HS-5 (cell line): ENCODE measurements at places on chromosomes 16 and 17.

DNA sequence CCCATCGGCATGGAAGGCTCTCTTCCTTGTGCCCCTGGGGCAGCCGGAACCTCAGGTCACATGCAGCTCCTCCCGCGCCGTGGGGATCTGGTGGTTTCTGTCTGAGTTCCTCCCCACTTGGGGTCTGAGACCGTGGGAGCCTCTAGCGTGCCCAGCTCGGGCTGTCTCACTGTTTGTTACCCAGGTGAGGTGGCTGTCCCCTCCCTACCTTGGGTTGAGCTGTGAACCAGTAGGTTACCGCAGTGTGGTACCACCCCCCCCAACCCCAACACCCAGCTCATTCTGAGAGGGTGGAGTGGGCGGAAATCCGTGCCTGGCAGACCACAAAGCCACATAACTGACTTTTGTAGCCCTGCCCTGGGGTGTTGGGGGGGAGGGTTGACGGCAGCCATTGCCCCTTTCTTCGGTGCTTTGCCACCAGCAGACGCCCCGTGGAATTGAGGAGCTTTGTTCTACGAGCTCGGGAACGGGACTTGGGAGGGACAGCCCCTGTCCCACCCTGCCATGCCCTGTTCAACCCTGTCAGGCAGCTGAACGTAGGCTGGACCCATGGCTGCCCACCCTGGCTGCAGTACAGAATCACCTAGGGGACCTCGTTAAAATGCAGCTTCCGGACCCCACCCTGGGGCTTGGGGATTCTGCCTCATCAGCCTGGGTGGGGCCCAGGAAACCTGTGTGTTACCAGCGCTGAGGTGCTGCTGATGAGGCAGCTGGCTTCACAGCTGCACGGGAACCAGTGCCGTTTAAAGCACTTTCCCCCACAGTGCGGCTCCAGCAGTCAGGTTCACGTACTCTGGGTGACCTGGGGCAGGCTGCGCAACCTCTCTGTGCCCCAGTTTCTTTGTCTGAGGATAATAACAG is 18.5 kb downstream of the RAP1GAP2 start:
- DNase-seq, result no peak

GRCh38 chr17:10088444-10088843 is 110.0 kb downstream of the GAS7 start:
- no peak for DNase-seq

GRCh38 chr16:22665803-22666202 is 148.2 kb upstream of the HS3ST2 start:
- no peak for DNase-seq

- DNase-seq, result peak; percentile 54
Observed at GRCh38 chr17:48333034-48333530, 96.9 kb downstream of the SKAP1 start.

- no peak for DNase-seq
Observed at GRCh38 chr16:74521691-74522090, 85.2 kb downstream of the GLG1 start.

- DNase-seq, result no peak
Observed at GRCh38 chr16:75078886-75079285, 37.7 kb downstream of the LDHD start.

DNA sequence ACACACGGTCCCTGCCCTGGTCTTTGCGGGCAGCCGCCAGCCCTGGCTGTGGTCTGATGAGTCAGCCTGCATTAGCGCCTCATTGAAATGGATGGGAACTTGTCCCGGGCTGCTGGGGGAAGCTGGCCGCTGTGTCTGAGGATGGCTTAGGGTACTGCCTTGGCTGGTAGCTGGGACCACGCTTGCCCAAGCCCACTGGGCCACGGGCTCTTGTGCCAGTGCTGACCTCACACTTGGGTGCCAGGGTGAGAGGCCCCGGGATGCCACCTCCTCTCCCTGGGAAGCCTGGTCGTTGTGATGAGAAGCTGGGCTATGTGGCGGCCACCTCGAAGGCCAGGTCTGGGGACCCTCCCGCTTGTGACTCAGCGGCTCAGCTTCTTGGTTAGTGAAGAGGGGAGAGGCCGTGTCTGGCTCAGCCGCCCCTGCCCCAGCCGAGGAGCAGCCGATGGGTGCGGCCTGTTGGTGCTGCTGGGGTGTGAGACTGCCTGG is 10.7 kb downstream of the CACNA1H start:
- DNase-seq, result no peak

- no peak for DNase-seq
Observed at GRCh38 chr16:84942786-84943185, 68.5 kb downstream of the ZDHHC7 start.

DNA sequence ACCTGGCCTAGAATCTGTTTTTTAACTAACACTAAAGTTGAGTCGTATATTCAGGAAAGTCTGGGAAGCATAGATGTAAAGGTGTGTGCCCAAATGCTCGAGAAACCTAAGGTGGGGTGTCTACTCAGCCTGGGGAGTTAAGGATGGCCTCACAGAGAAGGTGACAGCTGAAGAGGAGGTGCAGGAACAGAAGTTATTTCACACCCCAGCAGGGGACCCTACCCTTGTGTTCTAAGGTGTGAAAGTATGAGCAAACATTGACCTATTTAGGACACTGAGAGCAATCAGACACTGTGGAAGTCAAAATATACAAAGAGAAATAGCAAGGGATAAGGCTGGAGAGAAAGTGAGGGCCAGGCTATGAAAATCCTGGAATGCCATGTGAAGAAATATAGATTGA is 49.0 kb upstream of the DHX40 start:
- DNase-seq, result no peak

DNA sequence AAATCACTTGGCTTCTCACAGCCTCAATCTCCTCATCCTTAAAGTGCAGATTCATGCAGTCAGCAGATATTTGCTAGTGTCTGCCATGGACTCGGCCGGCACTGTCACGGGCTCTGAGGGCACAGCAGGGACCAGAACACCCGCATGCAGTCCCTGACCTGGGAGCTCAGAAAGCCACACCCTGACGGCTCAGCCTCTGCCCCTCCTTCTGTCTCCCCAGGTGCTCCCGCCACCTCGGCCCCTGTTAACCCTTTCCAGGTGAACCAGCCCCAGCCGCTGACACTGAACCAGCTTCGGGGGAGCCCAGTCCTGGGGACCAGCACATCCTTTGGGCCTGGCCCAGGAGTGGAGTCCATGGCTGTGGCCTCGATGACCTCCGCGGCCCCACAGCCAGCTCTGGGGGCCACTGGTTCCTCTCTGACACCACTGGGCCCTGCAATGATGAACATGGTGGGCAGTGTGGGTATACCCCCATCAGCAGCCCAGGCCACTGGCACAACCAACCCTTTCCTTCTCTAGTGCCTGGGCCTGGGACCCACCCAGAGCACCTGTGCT is 28.7 kb downstream of the B9D1 start:
- no peak for DNase-seq

GRCh38 chr17:8121681-8122421 is 2.1 kb downstream of the HES7 start:
- no peak for DNase-seq

DNA sequence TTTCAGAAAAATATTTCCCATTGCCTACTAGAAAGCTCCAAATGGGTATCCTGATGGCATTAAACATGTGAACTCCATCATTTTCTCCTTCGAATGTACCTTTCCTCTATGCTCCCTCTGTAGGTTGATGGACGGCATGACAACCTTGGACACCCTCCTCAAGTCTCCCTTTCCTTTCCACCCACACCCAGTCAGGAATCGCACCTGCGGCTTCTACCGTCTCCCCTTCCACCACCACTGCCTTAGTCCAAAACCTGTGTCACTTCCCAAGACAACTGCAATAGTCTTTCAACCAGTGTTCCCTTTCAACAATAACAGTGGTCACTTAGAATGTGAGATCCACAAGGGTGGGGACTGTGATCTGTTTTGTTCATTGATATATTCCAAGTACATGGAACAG is 233.1 kb upstream of the AXIN2 start:
- DNase-seq, result no peak

DNA sequence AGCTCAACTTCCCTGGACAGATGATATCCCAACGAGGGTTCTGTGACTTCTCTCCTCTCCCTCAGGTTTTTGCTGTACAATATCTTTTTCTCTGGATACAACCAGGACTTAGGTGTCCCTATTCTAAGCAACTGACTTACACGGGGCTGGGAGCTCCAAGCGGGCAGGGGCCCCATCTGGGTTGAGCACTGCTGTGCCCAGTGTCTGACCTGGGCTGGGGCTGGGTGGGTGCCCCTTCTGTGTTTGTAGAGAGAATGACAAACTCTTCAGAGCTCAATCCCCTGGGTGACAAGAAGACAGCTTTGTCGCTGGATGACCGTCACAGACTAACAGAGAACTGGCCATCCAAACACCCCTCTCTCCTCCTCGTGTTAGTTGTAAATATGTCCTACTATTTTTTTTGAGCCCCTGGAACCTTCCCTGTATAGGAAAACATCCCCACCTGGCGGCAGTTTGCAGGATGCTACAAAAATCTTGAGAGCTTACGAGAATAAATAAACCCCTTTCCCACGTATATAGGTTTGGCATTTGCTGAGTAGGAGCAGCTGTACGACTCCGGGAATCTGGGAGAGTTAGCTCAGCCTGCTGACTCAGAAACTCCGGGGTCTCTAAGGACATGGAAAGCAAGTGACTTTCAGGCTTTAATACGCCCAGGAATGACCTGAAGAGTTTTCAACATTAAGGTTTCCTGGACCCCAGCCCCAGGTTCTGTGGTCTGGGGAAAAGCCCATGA is 23.7 kb upstream of the RCVRN start:
- peak; percentile 60 for DNase-seq

GRCh38 chr16:68737046-68737729 is at the start of gene CDH1:
Gene CDH1, plus strand, starts transcription at chr16:68737292. Its CDS starts 124 bp downstream, at chr16:68737416.
- DNase-seq, result no peak

DNA sequence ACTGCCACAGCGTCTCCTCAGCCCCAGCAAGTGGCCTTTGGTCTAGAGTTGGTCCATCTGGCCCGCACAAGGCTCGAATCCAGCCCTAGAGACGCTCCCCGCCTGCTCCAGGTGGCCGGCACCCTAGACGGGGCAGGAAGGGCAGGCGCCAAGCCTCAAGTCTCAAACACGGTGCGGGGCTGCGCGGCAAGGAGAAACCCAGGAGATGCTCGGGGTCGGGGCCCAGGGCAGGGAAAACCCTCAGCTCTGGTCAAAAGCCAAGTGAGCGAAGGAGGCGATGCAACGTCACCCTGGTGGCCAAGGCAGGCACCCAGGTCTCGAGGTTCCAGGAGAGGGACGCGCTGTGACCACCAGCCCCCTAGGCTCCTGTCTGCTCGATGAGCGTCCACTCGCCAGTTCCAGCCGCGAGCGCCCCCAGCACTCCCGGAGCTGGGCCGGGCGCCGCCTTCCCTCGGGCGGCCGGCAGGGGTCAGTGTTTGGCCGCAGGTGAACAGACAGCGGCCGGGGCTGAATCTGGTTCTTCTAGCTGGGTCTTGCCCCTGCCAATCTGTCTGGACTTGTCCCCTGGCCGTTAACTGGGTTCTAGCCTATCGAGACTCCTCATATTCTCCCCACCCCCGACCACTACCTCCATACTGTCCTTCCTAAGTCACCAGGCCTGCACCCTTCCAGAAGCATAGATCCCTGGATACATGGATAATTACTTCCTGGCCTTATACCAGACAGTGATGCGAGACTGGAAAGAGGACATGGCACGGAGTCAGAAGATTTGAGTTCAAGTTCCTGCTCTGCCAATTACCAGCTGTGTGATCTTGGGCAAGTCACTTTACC is 44.0 kb downstream of the PRAC1 start:
- no peak for DNase-seq

- DNase-seq, result no peak
Observed at GRCh38 chr17:28130472-28130871, 88.0 kb downstream of the NLK start.
